ENCODE measurements at places on chromosomes 12 and 14.

- no peak for DNase-seq
Measured at GRCh38 chr12:114790276-114790675, 106.3 kb upstream of the TBX3 start.

GRCh38 chr14:65251213-65251612 is 148.9 kb upstream of the MAX start:
- DNase-seq = peak; percentile 100

GRCh38 chr12:121345151-121345815 is 6.9 kb downstream of the ANAPC5 start:
- no peak for DNase-seq

DNA sequence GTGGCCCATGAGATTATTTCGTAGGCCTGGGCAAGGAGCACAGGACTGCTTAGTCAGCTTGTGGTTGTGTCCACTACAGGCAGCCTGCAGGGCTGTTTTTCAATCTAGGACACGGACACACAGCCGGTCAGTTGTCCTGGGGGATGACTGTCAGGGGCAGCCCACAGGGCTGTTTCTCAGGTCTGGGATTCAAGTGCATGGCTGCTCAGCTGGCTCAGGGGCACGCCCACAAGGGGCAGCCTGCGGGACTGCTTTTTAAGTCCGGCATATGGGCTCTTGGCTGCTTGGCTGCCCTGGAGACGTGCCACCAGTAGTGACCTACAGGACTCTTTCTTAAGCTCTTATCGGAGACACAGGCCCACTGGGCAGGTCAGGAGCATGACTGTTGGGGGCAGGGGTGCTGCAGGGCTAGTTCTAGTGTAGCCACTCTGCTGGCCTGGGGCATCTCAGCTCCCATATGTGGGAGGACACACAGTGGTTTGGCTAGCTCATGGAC is 26.6 kb upstream of the GTF2A1 start:
- DNase-seq = no peak

DNA sequence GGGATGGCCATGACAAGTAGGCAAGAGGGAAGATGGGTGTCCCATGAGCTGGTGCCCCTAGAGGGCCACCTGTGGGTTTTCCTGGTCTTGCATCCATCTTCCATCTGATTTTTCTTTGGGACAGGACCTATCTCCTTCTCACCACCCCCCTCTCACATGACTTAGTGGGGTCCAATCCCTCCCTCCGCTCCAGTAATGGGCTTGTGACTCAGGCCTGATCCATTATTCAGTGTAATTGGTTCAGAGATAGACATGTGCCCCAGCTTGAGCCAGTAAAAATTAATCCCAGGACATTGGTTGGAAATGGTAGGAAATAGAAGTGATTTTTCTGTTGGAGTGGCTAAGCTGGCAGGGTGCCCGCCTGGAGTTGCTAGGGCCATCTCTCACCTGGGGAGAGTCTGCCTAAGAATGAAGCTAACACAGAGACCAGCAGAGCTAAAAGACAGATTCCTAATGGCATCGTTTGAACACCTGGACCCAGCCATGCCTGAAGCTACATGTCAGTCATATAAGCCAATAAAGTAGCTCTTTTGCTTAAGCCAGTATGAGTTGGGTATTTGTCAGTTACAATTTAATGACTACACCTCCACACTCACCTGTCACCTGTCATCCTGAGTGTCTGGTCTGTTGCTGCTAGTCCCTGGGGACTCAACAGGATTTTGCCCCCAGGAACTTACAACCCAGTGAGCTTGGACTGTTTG is 14.7 kb downstream of the RASAL1 start:
- peak; percentile 19 for DNase-seq

GRCh38 chr12:123398550-123399254 is 14.8 kb downstream of the KMT5A start:
- peak; percentile 64 for DNase-seq

- no peak for DNase-seq
Measured at GRCh38 chr14:64702493-64703394, 1.5 kb upstream of the PLEKHG3 start.

GRCh38 chr12:114491916-114492315 is 86.0 kb upstream of the TBX5 start:
- DNase-seq = no peak

- peak; percentile 74 for DNase-seq
Measured at GRCh38 chr12:112218150-112218549, 92.8 kb downstream of the TRAFD1 start.

- no peak for DNase-seq
Measured at GRCh38 chr12:116855744-116856470, 25.3 kb downstream of the HRK start.

- peak; percentile 95 for DNase-seq
Measured at GRCh38 chr12:64625243-64626077, 15.2 kb downstream of the RASSF3 start.

GRCh38 chr14:61351477-61351876 is 30.1 kb downstream of the PRKCH start:
- DNase-seq = no peak

GRCh38 chr12:69129017-69129416 is 110.4 kb upstream of the CPSF6 start:
- DNase-seq = peak; percentile 14
